ENCODE measurements at places on chromosomes 3 and 15. TPM values are rescaled to one million over a fixed set of nuclear protein-coding genes. Genes with fewer than 3 reads are reported as not detected.

Gene CX3CR1
- polyA plus RNA-seq = 1.8 TPM

GRCh38 chr3:51477360-51477711, 22.5 kb downstream of the DCAF1 start:
- DNase-seq = no peak

GRCh38 chr15:51401051-51401780, 59.8 kb downstream of the GLDN start:
- DNase-seq = no peak

Gene CDC25A
- 6.8 TPM for polyA plus RNA-seq

DNA sequence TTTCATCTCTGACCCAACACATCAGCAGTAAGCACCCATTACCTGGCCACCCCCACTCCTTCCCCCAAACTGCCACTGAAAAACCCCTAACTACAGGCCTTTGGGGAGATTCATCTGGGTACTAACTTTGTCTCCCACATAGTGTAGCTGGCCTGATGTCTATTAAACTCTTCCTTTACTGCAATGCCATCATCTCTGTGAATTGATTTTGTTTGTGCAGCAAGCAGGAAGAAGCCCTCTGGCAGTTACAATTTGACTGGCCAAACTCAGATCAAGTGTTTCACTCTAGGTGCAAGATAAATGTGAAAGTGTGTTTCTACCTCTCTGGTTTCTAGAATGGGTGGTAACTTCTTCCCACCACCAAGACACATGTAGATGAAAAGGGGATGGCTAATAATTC, 26.7 kb upstream of the OR5K4 start:
- DNase-seq = no peak

- no peak for DNase-seq
Measured at GRCh38 chr15:69744391-69745162, 292.0 kb downstream of the RPLP1 start.

DNA sequence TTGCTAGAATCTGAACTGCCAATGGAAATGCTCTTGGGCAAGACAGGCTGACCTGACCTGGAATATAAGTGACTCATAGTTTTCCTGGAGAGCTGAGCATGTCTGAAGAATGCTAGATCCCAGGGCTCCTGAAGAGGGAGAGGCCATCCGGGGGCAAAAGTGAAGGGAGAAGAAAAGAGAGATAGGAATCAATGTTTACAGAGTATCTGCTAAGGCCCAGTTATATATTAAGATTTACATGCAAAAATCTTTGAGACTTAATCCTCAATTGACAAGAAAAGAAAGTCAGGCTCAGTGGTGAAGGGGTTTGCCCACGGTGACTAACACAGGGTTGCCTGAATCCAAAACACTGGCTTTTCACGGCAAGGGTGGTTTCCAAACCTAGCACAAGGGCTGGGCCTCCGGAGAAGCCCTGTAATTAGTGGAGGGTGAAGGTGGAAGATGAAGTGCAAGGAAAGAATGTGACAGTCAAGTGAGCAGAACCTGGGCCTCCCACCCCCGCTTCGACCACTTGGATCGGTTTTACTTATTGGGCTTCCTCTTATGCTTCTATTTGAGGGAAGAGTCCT, 91.7 kb upstream of the FGF12 start:
- DNase-seq = no peak

Gene MOBP
- 0.20 TPM for polyA plus RNA-seq

Gene GOLGA8T
- not detected for polyA plus RNA-seq

DNA sequence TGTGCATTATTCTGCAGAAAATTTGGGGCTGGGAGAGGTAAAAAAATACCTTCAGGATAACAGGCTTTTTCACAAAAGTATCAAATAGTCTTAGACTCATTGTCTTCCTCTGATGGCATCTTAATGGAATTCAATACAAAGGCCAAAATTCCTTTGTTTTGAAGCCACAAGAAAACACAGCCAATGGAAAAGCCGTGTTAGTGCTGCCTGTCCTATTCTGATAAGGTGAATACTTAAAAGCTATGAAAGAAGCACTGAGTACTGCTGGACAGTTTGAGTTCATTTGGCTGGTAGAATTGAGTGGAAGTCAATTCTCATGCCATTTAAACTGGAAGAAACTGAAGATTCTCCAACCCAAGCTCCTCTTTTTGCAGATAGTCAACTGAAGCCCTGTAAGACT, 395.3 kb upstream of the TPRG1 start:
- DNase-seq = no peak

DNA sequence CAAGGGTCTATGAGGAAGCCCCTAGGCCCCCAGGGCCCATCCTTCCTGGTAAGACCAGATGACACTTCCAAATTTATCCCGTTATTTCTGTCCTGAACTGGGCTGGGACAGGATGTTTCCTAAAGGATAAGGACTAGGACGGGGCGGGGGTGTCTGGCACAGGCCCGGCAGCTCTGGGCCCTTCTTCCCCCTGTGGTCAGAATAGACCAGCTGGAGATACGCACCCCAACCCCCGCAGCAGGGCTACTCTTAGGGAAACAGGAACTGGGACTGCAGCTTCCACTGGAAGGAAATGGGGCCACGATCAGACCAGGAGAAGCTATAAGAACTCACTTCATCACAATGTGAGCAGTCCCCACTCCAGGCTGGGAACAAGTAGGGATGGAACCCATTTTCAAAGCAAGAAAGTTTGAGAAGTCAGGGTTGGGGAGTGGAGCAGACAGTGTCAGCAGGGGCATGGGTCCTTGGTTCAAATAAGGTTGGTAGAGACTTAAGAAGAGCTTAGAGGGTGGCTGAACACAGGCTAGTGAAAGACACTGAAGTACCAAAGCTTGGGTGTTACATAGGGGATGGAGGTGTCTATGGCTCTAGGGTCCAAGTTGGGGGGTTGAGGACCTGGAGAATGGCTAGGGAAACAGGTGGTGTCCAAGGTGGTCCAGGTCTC, 1.1 kb downstream of the NCKIPSD start:
- no peak for DNase-seq

DNA sequence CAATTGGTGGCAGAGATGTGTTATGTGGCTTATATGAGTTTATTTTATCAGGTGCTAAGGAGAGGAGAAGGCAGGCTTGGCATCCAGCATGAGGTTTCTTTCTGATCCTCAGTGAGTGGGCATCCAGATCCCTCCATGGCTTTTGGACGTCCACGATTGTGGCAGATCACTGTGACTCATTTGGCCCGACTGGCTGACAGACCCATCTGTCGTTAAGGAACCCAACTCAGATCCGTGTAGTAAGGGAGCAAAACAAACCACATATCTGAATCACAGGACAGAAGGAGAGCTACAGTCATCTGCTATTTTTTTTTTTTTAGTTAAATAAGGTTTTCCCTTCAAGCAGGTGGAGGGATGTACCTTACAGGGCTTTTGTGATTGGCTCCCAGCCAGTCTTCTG, 197.0 kb upstream of the KCNH8 start:
- DNase-seq = no peak

Gene PRTG
- polyA plus RNA-seq = 9.4 TPM

DNA sequence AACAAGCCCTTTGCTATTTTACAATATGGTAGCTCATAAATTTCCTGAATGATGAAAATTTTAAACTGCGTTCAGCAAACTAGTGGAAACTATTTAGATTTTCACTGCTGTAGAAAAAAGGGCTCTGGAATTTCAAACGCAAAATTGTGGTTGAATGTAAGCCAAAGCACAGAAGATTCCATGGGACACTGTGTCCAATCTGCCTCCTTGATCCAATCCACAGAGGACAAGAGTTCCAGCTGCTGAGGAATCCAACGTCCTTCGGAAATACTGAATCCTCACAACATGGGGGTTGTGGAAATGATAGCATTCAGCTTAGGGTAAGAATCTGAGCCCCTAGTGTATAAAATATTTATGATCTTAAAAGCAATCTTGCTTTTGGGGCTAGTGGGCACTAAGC, 161.0 kb downstream of the PLD1 start:
- no peak for DNase-seq

DNA sequence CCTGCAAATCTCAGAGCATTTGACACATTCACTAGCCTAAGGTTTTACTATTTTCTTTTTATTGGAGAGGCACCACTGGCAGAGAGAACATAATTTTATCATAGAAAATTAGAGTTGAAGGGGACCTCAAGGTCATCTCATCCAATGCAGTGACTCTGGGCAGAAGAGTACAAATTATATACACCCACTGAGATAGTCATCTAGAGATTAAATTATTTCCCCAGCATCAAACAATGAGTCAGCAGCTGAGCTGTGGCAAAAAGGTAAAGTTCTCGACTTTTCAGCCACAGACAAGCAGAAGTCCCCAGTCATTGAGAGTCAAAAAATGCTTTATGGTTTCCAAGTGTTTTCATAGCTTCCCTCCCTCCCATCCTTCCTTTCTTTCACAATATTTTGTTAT, 39.3 kb upstream of the SEMA6D start:
- DNase-seq = no peak

Gene KCNAB1
- 1.7 TPM for polyA plus RNA-seq

- DNase-seq = no peak
Measured at GRCh38 chr3:137011153-137011552, 53.4 kb downstream of the IL20RB start.

GRCh38 chr3:32703491-32703972, 18.5 kb downstream of the CNOT10 start:
- DNase-seq = no peak

- DNase-seq = no peak
Measured at GRCh38 chr15:55535436-55535835, 27.4 kb upstream of the DNAAF4 start.

DNA sequence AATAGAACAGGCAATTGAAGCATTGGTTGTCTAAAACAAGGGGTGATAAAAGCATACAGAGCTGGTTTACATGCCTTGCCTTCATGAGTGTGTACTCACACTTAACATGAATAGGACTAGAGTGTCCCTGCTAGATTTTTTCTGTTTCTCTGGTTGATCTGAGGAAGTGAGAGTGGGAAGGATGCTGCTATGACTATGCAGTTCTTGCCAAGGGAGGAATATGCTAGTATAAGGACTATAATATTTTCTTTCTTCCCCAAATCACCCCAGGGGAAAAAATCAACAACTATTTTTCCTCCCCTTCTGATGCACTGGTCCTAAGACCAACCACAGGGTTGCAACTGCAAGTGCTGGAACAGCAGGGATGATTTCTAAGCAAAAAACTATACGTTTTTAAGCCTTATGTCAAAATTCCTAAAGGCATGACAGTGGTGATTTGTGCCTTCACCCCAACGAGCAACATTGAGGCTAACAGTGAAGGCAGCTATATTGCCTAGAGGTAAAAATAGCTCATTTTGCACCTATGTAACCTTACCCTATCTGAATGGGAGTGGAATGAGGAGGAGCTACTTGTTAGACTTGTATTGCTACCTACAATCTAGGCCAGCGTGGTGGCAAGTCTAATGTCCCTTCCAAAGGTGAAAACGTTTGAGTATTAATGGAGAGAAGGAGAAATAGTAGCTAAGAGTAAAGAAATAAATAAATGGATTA, 33.5 kb upstream of the USP8 start:
- no peak for DNase-seq

Gene TICRR
- 11.5 TPM for polyA plus RNA-seq

Gene GATA2
- 9.4 TPM for polyA plus RNA-seq

DNA sequence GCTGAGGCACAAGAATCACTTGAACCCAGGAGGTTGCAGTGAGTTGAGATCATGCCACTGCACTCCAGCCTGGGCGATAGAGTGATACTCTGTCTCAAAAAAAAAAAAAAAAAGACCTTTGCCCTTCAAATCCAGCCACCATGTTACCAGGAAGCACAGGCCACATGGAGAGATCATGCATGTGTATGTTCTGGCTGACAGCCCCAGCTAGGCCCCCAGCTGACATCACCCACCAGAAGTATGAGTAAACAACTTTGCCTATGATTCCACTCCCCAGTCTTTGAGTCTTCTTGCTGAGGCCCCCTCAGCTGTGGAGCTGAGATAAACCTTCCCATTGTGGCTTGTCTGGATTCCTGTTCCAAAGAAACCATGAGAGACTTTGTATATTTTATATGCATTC, 3.3 kb upstream of the ARIH2 start:
- DNase-seq = no peak

Gene SCAMP5
- polyA plus RNA-seq = 13.8 TPM

Gene AGTR1
- 25.2 TPM for polyA plus RNA-seq

DNA sequence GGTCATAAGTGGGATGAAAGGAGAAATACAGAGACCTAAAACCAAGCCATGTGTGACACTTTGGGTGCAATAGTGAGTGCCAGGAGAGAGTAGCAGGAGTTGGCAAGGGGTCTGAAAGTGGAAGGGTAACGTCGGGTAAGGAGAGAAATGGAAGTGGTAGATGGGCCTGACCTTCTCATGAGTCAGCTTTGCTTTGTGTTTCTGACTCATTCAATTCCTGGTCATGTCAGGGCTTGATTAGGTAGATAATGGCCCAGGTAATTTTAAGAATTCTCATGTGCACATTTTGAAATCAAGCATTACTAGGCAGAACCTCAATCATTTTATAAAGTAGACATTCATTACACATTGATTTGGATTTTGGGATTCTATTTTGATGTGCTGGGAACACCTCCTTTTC, 262.5 kb downstream of the SOX2 start:
- no peak for DNase-seq

DNA sequence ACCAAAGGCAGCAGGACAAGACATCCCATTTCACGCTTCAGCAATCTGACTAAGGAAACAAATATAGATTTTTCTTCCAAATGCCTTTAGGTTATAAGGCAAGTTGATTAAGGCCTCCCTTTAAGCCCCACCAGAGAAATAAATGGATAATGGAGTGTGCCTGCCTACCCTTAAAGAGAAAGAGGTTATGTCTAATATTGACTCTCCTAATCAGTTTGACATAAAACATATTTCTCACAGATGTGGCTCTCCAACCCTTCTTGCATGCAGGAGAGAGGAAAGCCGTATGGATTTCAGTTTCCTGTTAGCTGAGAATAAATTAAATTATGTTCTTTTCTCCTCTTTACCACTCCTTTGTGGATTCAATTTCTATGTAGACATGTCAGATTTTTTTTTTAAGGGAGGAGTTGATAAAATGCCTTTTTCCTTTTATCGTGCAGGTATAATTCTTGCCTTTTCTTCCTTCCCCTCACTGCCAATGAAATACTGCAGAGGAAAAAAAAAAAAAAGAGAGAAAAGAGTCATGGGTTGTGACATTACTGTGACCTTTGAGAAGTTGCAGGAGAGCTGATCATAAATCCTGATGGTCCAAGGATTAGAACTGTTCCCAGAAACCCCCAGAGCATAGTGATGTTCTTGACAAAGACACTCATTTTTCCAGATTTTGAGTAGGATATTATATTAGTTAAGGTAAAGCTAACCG, 355.3 kb upstream of the SLCO3A1 start:
- DNase-seq = no peak

DNA sequence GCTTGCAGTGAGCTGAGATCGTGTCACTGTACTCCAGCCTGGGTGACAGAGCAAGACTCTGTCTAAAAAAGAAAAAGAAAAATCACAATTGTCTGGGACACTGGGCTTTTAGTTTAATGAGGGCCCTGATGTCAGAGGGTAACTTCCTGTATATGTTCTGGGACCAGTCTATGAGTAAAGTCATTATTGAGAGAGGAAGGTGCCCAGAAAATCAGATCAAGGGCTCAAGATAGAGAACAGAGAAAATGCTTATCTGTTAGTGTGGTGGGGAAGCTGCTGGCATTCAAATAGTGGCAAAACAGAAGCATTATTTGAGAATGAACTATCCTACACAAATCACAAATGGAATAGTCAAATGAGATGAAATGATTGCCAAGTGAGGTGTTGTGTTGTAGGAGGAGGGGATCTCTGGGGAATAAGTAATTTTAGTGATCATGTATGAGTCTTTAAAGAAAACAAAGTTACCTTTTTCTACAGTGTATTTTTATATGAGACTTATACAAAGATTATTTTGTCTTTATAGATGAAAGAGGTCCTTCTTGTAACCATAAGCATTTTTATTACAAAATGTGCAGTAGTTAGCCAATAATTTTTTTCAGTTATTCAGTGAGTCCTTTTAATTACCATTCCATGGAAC, 13.4 kb downstream of the ARIH2 start:
- no peak for DNase-seq

Gene SCG5
- 12.7 TPM for polyA plus RNA-seq
